ENCODE measurements at places on chromosomes 16 and 17.

- DNase-seq: no peak
Observed at GRCh38 chr16:73020409-73020884, 27.5 kb downstream of the ZFHX3 start.

DNA sequence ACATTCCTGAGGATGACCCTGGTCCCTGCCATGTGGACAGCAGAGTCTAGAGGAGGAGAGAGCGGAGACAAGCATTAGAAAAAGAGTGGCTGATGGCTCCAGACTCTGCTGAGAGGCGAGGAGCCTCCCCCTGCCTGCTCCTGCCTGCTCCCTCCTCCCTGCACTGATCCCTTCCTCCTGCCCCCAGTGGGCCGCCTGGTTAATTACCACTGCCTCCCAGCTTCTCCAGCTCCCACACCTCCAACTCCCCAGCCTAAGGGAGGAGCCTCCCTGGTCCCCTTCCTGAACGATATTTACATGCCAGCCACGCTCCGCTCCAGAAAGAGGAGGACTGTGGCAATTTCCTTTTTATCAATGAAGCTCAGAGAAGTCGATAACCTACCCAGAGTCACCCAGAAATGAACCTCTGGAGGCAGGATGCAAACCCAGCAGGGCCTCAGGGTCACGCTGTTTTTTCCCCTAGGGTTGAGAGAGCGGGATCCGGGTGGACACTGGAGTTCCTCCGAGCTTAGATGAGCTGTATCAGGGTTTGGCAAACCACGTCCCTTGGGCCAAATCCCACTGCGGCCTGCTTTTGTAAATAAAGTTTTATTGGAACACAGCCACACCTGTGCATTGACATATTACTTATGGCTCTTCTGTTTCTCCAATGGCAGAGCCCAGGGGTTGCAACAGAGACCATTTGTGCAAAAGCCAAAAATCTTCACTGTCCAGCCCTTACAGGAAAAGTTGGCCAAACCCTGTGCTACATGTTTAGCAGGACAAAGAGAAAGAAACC is 27.1 kb upstream of the JPH3 start:
- DNase-seq: no peak

DNA sequence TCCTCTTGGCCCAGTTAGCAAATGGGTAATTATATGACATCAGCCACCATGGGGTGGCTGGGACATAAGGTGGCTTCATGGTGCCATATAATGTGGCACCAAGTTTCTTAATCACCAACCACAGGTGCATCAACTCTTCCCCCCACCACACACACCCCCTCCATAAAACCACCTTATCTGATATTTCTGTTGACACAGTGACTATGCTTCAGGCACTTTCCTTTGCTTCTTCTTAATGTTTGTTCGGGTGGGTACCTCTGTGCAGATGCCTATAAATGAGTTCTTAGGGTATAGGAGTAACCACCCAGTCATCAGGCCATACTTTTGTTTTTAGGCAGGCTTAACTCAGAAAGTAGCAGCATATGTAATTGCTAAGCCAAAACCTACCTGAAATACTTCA is 29.5 kb downstream of the RNF43 start:
- peak; percentile 15 for DNase-seq

GRCh38 chr17:80892900-80893603 is 98.6 kb upstream of the CHMP6 start:
- peak; percentile 65 for DNase-seq

DNA sequence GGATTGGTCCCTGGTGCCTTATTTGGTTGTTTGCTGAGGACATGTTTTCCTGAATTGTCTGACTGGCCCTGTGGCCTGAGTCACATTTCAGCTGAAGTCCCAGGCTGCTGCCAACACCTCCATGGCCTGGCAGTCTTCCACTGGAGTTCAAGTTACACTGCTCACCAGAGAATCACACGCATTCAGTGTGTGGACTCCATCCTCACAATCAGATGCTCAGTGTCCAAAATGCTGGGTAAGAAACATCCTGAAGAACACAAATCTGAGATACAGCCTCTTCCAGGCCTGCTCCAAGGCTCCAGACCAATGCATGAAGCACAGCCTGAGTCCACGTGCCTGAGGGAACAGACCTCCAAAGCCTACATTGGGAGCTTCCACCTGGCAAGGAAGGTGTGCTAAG is 19.2 kb downstream of the CD300LB start:
- no peak for DNase-seq

DNA sequence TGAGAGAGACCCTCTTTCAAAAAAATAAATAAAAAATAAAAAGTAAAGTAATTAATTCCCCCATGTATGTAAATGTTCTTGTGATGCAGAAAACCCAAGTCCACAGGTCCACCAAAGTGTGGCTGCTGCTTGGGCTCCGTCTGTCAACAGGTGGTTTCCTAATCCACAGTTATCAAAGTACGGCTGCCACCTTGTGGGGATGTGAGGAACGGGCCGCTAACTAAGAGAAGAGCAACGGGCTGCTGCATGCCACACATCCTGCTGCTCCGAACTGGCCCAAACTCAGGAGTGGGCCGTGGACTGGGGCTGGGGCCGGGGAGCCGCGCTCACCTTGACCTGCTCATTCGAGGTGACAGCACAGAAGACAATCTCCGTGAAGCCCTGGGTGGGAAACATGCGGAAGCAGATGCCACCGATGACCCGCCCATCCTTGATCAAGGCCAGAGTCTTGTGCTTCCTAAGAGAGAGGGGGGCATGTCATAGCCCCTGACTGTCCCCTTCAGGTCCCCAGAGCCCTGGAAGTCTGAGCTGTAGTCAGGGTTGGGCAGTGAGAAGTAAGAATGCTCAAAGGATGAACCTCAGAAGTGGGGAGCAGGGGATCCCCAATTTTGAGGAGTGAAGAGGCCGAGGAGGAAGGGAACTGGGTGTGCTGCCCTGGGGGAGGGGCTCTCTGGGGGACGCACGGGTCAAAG is 4.3 kb downstream of the KAT2A start:
- DNase-seq: peak; percentile 80

- no peak for DNase-seq
Observed at GRCh38 chr17:31433811-31434726, 42.6 kb downstream of the RAB11FIP4 start.

GRCh38 chr17:19768046-19768782 is 20.1 kb upstream of the ALDH3A1 start:
- no peak for DNase-seq

DNA sequence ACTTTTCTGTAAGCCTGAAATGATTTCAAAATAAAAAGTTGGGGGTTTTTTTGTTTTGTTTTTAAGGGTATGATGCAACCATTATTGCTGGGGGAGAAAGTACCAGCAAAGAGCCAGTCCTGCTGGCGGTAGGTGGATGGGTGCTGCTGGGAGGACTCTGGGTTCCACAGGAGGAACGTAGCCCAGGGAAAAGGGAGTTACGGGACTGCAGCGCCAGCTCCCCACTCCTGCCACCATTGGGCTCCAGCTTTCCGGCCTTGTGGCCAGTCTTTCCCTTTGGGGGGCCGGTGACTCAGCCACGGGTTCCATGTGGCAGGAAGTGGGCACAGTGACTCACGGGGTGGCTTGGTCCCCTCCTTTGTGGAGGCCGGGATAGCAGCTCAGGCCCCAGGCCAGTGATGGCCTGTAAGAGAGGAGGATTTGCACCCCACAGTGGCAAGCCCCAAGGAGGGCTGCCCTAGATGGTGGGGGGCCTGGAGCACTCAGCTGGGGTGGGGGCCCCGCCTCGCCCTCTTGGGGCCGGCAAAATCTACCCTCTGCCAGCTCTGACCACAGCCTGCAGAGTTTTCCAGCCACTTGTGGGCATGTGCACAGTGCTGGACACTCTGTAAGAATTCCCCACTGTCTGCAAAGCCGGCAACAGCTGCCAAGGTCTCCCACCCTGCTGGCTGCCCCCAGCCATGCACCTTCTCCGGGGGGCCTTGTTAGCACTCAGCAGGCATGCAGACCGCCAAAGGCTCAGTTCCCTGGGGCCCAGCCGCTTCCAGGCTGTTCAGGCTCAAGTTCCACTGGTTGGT is 30.4 kb downstream of the SOCS3 start:
- no peak for DNase-seq

- no peak for DNase-seq
Observed at GRCh38 chr16:64667334-64667877, 454.5 kb downstream of the CDH11 start.

DNA sequence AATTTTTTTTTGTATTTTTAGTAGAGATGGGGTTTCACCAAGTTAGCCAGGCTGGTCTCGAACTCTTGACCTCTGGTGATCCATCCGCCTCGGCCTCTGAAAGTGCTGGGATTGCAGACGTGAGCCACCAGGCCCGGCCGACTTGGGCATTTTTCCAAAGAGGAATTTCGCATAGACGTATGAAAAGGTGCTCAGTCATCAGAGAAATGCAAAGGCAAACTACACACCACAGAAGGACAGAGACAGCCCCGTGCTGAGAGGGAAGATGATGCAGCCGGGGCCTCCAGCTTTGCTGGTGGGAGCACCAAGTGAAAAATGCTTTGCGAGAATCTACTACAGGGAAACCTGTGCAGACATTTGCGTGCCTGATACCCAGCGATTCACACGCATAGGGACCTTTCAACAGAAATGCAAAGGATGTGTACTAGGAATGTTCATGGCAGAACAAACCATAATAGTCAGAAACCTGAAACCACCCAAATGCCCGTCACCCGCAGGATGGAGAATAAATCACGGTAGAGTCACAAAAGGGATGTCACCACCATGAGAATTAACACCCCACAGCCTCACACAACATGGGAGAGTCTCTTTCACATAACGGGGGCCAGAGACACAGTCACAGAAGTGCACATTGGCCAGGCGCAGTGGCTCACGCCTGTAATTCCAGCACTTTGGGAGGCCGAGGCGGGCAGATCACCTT is 5.2 kb downstream of the RAB40B start:
- DNase-seq: no peak

- DNase-seq: no peak
Observed at GRCh38 chr17:65093930-65094329, 37.4 kb upstream of the GNA13 start.

GRCh38 chr17:51057534-51057933 is 63.1 kb downstream of the SPAG9 start:
- DNase-seq: no peak

DNA sequence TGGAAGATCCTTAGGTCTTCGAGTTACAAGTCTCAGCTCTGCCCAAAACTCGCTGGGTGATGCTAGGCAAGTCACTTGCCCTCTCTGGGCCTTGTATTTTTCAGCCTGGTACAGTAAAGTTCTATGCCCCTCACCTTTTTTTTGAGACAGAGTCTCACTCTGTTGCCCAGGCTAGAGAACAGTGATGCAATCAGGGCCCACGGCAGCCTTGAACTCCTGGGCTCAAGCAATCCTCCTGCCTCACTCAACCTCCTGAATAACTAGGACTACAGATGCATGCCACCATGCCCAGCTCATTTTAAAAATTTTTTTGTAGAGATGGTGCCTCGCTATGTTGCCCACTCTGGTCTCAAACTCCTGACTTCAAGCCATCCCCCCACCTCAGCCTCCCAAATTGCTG is 3.8 kb downstream of the MYH11 start:
- no peak for DNase-seq

DNA sequence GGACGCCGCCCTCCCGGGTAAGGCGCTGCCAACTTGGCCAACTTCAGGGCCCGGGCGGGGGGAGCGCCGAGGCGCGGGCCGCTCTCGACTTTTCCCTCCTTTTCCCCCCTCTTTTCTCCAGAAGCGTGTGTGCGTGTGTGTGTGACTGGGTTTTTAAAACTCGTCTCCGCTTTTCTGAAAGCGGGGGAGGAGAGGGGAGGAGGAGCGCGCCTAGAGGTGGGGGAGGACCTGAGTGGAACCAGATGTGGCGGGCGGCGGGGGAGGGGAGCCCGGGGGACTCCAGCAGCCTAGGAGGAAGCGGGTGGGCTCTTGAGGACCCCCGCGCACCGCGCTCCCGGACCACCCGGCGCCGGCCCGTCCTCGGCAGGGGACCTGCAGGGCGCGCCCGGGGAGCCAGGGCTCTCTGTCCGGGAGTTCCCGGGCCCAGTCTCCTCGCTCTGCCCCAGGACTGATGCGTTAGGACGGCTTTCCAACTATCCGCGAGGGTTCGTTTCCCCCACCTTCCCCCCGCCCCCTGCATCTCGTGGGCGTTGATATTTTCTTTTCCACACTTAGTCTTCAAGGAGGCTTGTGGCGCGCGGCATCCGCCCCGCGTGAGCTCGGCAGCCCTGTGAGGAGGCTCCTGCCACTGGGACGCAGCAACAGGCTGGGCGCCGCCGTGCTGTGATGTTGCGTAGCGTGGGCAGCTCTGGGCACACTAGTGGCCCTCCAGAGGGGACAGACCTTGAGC is 599 bp downstream of the MRC2 start:
- peak; percentile 41 for DNase-seq

GRCh38 chr17:17691468-17692263 is 10.4 kb downstream of the RAI1 start:
- no peak for DNase-seq

GRCh38 chr16:80570106-80570478 is 29.3 kb downstream of the DYNLRB2 start:
- DNase-seq: no peak

GRCh38 chr17:19497624-19498023 is 36.0 kb upstream of the SLC47A1 start:
- DNase-seq: no peak

GRCh38 chr16:55872130-55872529 is 3.0 kb downstream of the CES5A start:
- no peak for DNase-seq

GRCh38 chr17:77414811-77415400 is 274.1 kb downstream of the SEC14L1 start:
- no peak for DNase-seq

- no peak for DNase-seq
Observed at GRCh38 chr16:12655537-12655936, 148.2 kb downstream of the CPPED1 start.

DNA sequence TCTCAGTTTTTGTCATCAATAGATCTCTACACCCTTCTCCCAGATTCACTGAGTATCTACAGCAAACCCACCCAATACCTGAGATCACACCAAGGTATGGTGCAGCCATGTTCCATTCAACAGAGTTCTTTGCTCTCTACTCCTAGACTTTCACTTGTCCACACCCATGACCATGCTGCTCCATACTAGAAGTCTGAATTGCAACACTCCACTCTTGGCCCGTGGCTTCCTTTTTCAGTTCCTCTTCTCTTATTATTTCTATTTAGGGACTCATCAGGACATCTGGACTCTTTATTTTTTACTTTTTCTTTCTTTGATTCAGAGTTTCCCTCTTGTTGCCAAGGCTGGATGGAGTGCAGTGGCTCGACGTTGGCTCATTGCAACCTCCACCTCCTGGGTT is 37.1 kb downstream of the YWHAE start:
- no peak for DNase-seq

DNA sequence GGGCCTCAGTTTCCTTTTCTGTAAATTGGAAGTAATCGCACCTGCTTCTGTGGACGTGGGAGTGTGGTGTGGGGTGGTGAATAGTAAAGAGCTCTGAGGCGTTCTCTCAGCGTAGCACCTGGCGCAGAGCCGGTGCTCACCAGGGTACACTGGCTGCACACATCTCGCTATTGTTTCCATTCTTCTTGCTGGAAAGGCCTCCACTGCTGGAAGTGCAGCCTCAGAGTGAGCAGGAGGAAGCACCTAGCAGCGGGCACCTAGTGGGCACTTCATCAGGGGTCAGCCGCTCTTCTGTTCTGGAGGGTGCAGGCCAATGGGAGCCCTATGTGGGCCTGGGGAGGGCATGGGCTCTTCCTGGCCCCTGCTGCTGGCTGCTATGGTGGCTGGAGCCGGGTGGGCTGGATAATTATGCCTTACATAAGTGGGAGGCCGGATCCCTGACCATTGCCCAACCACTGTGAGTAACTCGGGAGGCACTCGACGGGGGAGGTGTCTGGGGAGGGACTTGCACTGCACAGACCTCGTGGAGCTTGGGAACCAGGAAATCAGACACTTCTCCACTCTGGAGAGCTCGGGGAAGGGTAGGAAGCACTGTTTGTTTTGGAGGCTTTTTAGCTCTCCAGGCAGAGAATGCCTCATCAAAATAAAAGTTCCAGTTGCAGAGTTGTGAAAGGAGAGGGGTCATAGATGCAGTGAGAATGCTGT is 1.7 kb downstream of the MAP2K3 start:
- DNase-seq: no peak
